ENCODE measurements at places on chromosomes 3 and 15. TPM values are rescaled to one million over a fixed set of nuclear protein-coding genes. Genes with fewer than 3 reads are reported as not detected.

GRCh38 chr15:76973362-76973743 is 21.6 kb upstream of the PSTPIP1 start:
- peak; percentile 9 for DNase-seq

DNA sequence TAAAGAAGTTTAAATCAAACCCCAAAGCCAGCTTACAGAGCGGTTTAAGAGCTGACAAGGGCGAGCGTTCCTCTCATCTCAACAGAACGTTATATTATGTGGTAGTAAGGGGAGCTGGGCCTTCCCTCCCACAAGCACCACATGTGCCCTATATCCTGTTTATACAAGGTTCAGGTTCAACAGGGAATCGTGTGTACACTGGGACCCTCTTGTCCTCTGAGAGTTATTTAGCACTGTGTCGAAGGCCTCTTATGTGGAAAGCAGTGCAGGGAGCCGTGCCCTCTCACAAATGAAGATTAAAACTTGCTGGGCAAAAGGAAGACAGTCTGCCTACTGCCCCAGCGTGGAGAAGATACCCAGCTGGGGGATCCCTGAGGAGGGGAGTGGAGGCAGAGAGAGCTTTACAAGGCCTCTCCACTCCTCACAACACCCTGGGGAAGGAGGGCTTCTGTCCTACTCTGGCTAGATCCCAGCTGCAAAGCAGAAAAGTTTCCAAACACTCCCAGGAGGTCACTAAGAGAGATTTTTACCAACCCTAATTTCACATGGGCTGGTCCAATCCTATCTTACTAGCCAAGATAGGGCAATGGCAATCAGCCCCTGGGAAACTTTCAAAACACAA is 2.9 kb downstream of the TLE3 start:
- peak; percentile 7 for DNase-seq

GRCh38 chr3:103894162-103894822 is 1459.5 kb downstream of the ZPLD1 start:
- DNase-seq, result no peak

- DNase-seq, result no peak
Measured at GRCh38 chr3:100825574-100825973, 116.3 kb downstream of the TFG start.

- DNase-seq, result no peak
Measured at GRCh38 chr3:115666920-115667737, 43.8 kb downstream of the GAP43 start.

GRCh38 chr15:25678500-25678855 is 184.6 kb downstream of the ATP10A start:
- no peak for DNase-seq

DNA sequence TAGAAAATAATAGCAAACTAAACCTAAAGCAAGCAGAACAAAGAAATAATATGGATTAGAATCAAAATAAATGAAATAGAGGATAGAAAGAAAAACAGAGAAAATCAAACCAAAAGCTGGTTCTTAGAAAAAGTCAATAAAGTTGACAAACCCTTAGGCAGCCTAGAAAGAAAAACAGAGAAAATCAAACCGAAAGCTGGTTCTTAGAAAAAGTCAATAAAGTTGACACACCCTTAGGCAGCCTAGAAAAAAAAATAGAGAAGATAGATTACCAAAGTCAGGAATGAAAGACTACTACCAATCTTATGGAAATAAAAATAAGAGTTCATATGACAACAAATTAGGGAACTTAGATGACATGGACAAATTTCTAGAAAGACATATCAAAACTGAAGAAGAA is 142.4 kb downstream of the LRRC28 start:
- no peak for DNase-seq

DNA sequence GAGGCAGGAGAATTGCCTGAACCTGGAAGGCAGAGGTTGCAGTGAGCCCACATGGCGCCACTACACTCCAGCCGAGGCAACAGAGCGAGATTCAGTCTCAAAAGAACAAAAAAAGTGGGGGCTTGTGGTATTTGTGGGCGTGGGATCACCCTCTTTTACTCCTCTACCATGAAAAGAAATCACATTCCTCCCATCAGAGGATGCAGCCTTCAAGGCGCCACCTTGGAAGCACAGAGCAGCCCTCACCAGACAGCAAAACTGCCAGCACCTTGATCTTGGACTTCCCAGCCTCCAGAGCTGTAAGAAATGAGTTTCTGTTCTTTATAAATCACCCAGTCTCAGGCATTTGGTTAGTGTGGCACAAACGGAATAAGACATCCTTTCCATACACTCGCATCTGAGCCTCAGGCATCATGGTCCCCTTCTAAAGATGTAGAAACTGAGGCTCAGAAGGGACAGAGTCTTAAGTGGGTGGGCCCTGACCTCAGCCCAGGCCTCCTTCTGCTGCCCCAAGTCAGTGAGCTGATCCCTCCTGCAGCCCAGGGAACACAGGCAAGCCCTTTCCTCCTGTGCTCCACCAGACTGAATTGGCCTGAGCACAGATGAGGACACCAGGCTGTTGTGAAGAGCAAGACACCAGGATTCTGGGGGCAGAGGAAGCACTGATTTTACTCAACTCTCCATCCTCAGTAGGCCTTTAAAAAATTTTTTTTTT is 201.7 kb upstream of the LINGO1 start:
- no peak for DNase-seq

- DNase-seq, result peak; percentile 90
Measured at GRCh38 chr3:69739204-69740102, at the start of gene MITF. Gene MITF (plus strand): TSS chr3:69739464. CDS start chr3:69739598, 134 bp downstream.

- no peak for DNase-seq
Measured at GRCh38 chr3:176739159-176739558, 458.1 kb downstream of the TBL1XR1 start.

DNA sequence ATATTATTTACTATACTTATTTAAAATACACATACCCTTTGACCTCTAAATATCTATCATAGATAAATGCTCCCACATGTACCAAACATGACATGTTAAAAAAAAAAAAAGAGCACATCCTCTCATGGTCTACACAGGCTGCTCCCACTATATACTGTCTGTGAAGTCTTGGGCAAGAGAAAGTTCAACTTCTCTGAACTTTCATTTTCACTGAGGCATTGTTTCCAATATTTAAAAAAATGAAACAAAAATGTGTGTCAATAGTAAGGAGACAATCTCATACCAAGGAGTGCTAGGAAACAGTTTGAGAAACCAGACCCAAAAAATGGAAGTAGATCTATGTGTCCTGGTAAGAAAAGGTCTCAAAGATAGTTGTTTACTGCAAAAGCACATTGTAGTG is 29.3 kb downstream of the SLC4A7 start:
- DNase-seq, result peak; percentile 10

GRCh38 chr15:91947293-91947679 is 93.8 kb downstream of the SLCO3A1 start:
- DNase-seq, result peak; percentile 46

GRCh38 chr15:64891561-64891960 is 20.1 kb upstream of the ANKDD1A start:
- no peak for DNase-seq

DNA sequence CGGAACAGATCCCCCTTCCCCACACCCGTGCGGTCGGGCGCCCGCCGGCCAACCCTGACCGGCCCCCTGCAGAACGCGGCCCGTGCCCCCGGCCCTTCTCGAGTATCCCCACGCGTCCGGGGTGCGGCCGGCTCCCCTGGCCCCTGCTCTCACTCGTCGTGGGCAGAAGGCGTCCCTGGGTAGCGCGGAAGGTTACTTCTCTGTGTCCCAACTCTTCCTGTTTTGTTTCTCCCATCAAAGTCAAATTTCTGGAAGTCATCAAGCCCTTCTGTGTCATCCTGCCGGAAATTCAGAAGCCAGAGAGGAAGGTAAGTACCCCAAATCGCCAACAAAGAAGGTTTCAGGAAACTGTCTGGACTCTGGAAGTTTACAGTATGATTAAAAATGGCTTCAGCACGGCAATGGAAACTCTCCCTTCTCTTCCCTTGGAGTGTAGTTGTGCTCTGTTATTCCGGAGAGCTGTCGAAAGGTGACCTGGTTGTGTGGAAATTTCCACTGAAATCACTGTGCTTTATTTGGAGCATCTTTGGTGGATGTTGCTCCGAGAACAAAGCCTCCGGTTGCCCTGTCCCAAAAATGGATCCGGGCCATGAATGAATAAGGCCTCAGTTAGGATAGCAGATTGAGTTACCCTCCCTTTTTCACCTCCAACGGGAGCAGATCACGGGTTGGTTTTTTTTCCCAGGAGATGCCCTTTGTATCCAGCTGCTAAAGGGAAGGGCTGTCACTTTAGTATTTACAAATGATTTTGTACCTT is 536 bp downstream of the SEC61A1 start:
- DNase-seq, result peak; percentile 32

- DNase-seq, result no peak
Measured at GRCh38 chr3:40187945-40188344, 121.6 kb upstream of the EIF1B start.

- DNase-seq, result no peak
Measured at GRCh38 chr3:8893001-8893400, 70.3 kb downstream of the RAD18 start.

DNA sequence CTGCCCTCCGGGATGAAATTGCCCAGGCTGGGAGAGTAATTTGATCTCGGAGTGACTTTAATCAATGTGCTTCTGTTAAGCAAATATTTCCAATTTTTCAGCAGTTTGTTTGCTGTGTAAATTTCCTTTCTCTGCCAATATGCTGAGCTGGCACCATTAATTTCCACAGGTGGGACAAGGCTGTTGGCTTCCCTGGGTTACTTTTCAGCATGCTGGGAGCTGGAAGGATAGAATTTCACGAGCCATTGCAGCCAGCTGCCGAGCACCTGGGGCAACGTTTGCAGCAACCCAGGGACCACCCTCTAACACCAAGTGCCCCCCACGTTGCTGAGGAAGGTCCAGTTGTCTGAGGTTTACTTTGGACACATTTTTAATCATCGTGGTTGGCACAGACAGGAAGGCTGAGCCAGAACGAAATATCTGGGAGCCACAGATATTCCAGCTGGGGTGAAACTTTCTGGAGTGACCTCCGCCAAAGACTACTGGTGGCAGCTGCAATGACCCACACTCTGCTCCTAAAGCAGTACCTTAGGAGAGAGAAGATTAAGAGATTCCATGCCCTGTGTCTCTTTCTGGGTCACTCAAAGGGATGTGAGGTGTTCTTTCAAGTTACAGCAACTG is 293.3 kb upstream of the RGMA start:
- DNase-seq, result no peak

GRCh38 chr3:14598143-14598569 is 53.4 kb upstream of the CCDC174 start:
- DNase-seq, result peak; percentile 44

DNA sequence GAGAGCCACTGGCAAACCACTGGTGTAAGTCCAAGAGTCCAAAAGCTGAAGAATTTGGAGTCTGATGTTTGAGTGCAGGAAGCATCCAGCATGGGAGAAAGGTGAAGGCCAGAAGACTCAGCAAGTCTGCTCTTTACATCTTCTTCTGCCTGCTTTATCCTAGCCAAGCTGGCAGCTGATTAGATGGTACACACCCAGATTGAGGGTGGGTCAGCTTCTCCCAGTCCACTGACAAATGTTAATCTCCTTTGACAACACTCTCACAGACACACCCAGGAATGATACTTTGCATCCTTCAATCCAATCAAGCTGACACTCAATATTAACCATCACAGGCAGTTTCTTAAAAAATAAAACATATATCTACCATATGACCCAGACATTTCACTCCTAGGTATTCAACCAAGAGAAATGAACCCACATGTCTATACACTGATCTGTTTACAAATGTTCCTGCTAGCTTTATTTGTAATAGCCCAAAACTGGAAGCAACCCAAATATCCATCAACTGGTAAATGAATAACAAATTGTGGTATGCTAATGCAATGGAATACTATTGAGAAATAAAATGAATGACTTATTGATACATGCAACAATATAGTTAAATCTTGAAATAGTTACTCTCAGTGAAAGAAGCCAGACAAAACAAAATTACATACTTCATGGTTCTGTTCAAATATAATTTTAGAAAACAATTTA is 373.8 kb downstream of the ZNF385D start:
- no peak for DNase-seq

DNA sequence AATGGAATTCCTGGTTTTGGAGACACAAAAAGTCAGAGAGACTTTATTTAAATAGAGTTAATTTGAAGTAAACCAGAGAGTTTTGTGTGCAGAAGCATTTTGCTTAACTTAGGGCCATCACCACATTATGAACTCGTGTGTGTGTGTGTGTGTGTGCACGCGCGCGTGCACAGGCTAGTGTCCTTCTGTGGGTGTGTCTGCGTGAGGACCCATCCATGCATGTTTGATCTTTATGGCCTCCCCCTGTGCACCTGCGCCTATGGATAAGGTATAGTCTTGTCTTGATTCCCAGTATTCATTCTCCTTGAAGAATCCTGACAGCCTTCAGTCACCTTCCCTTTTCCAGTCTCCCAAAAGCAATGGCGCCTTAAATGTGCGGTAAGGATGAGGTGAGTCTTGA is 26.0 kb downstream of the MUC20 start:
- DNase-seq, result no peak

- DNase-seq, result no peak
Measured at GRCh38 chr3:11632966-11633365, 10.7 kb downstream of the VGLL4 start.

- DNase-seq, result no peak
Measured at GRCh38 chr3:152667267-152667666, 167.7 kb upstream of the P2RY1 start.

GRCh38 chr3:111730143-111730542 is 128.9 kb upstream of the PHLDB2 start:
- no peak for DNase-seq

GRCh38 chr3:127647166-127647844 is 18.3 kb downstream of the PODXL2 start:
- no peak for DNase-seq

CLDN16 gene
- total RNA-seq, result not detected

RAB6B gene
- 0.29 TPM for total RNA-seq

EPHA3 gene
- total RNA-seq, result 0.20 TPM

CCDC54 gene
- total RNA-seq, result not detected

TMEM108 gene
- total RNA-seq, result 0.12 TPM

GOLGA8G gene
- total RNA-seq, result not detected

NR1I2 gene
- not detected for total RNA-seq

SPATA12 gene
- not detected for total RNA-seq

P2RY1 gene
- 0.48 TPM for total RNA-seq
